ENCODE measurements at places on chromosomes 1 and 21.
A peak's percentile ranks its signal among the peaks of the same experiment; 100 is the strongest.

GRCh38 chr1:222786121-222786520 is 28.7 kb upstream of the DISP1 start:
- DNase-seq: no peak

DNA sequence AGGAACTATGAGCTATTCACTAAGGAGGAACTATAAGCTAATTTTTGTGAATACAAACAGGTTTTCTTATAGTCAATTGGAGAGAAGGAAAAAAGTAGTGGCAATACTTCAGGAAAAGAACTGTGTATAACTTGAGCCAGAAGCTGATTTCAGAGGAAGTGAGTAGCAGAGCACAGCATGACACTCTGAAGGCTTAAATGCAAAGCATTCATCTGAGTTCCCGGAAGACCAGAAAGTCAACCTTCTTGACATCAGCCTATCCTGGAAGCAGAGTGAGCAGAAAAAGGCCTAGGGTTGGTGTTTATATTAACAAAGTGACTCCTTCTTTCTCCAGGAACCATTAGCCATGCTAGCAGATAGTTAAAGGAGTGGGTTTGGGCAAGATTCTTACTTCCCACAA is 545.2 kb downstream of the MRPL39 start:
- no peak for DNase-seq

GRCh38 chr1:25106352-25106751 is 126.0 kb downstream of the SYF2 start:
- DNase-seq: no peak

DNA sequence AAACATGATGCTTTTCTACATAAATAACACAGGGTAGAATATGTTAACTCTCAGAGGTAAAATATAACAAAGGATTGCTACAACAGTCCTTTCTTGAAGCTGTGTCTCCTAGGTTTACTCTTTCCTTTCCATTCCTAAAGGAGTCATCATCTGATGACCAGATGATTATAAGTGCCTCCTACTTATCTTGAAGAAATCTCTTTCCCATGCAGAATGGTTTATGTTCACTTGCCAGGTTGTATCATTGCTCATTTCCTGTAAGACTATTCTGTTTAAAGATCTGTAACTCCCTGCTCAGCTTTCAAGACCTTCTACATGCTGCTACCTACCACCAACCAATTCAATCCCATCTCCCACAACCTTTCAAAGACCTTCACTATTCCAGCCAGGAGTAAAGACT is 51.5 kb upstream of the PTCH2 start:
- no peak for DNase-seq

DNA sequence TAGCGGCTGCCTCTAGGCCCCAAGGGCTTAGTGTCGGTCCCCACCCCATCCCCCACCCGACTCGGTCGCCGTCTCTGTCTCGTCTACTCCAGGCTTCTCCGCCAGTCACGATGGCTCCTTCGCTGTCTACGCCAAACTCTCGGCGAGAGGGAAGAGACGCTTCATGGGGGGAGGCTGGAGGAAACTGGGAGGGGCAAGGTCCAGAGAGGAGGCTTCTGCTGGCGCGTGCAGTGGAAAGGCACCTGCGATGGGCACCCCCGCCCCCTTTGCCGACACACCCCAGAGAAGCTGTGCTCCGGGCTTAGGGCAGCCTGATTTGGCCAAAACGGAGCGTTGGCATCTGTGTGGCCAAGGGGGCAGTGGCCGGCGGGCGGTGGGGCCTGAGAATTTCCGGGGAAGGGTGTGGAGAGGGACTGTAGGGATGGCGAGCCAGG is 1.2 kb upstream of the CSMD2 start:
- DNase-seq: no peak

GRCh38 chr1:44677201-44677766 is 2.8 kb downstream of the ARMH1 start:
- DNase-seq: no peak

- DNase-seq: no peak
These were observed 43.1 kb upstream of the PTPRC start for GRCh38 chr1:198595765-198596164.

DNA sequence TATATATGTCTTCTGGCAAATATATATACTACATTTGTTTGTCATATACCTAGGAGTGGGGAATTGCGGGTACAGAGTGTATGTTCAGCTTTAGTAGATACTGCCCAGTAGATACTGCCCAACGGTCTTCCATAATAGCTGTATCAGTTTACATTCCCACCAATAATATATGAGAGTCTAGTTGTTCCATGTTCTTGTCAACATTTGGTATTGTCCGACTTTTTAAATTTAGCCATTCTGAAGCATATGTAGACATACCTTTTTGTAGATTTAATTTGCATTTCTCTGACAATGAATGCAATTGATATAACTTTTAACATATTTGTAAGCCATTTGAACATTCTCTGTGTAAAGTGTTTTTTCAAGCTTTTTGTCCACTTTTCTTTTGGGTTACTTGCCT is 99.0 kb upstream of the HIVEP3 start:
- DNase-seq: no peak

DNA sequence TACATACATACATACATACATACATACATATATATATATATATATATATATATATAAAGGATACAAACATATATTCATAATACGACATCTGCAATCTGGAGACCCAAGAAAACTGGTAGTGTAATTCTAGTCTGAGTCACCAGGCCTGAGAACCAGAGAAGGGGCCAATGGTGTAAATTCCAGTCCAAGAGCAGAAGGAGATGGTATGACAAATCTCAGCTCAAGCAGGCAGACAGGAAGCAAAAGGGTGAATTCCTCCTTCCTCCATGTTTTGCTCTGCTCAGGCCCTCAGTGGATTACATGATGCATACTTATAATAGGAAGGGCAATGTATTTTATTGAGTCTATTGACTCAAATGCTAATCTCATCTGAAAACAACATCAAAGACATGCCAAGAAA is 1060.4 kb upstream of the TMPRSS15 start:
- no peak for DNase-seq

- no peak for DNase-seq
These were observed 22.3 kb upstream of the OTUD3 start for GRCh38 chr1:19859876-19860275.

DNA sequence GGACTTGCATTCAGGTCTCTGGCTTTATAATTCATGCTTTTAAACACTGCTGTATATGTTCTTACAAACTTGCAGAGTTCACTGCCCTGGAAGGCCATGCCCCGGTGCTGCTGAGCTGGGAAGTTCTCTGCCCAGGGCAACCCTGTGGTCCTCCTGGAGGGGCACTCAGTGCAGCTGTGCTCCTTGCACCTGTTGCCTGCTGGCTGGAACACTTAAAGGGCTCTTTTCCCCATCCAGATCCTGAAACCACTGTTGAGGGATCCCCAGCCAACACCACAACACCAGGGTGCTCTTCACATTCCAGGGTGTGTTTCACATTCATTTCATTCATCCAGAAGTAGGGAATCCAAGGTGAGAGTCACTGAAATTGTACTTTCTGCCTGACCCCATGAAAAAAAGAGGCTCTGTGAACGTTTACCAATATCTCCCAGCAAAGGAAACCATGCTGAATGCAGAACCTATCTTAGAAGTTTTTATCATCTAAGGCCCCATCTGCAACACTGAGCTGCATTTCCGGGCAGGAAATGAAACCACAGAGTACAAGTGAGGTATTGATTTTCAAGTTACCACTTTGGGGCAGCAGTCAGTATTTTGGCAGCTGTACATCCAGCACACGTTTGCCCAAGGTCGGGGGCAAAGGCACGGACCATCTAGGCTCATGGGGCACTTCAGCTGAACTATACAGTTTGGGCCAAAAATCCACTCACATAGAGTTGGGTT is 16.4 kb upstream of the KIAA0040 start:
- DNase-seq: no peak

DNA sequence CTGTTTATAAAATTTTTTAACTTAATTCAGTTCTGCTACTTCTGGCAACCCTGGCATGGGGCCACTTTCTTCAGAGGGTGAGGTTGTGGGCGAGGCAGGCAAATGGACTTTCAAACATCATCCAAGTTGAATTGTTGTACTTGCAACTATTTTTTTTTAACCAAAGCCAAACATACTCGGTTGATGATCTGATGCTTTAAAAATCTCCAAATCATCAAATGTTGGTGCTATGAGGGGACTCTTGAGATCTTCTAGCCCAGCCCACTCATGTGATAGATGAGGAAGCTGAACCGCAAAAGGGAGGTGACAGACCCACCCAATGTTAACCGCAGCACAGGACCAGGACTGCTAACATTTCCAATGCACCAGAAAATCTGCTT is 6.7 kb downstream of the SLC1A7 start:
- DNase-seq: no peak

- DNase-seq: no peak
These were observed 2.8 kb downstream of the CD58 start for GRCh38 chr1:116567790-116568661.

- no peak for DNase-seq
These were observed 1.4 kb downstream of the LHX4 start for GRCh38 chr1:180231506-180231921.

DNA sequence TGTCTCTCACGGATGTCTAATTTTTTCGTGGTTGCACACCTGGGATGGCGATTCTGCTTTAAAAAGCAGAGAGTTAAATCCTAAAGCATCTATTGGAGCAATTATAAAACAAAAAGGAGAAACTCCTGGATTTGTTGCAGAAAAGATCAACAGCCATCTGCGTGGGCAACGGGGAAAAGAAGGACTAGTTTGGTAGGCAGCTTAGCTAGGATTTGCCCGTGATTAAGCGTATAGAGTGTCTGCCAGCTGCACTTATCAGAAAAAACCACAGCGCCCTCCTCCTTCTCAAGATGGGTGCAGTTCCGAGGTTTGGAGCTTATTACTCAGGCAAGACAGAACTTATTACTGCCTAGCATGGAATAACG is 526 bp upstream of the SLC25A24 start:
- DNase-seq: no peak

- DNase-seq: no peak
These were observed 137.4 kb downstream of the PIGK start for GRCh38 chr1:77081834-77082233.

DNA sequence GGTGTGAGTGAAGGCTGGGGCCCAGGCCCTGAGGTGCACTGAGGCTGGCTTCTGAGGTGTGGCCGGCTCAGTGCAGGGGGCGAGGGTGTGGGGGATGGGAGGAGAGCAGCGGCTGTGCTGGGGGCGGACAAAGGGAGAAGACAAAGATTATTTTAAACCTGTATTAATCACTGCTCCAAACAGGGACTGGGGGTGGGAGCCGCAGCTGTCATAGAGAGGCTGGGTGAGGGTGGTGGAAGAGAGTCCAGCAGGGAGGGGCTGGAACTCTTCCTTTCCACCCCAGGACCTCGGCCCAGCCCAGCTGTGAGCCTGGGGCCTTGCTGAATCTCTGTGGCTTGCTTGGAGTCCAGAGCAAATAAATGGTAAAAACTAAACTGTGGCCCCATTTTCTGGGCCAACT is 106.9 kb downstream of the KCND3 start:
- no peak for DNase-seq

GRCh38 chr1:29052941-29053340 is 70.8 kb downstream of the TMEM200B start:
- no peak for DNase-seq

DNA sequence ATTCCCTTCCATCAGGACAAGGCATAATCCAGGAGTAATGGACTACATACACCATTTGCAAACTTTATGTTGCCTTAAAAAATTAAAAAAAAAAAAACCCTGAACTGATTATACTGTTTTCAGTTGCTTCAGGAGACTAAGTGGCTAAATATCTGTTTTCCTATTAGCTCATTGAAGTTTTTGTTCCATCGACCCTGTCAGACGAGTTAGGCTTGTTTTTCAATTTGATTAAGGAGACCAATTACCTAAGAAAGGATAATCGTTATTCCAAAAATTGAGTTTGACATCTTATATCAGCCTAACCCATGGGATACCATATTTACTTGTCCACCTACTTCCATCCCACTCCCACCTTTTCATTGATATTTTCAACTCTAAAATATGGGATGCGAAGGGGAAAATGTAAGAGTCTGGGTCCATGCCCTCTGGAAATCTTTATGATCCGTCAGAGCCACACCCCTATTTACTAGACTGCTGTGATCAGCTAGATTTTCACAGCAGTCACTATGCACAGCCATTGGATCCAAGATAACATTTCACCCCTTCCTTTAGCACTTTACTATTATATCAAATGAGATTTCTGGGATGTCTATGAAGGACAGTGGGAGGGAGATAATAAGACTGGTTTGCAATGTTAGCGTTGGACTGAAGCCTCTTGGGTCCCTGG is 41.0 kb downstream of the IL12RB2 start:
- DNase-seq: no peak

DNA sequence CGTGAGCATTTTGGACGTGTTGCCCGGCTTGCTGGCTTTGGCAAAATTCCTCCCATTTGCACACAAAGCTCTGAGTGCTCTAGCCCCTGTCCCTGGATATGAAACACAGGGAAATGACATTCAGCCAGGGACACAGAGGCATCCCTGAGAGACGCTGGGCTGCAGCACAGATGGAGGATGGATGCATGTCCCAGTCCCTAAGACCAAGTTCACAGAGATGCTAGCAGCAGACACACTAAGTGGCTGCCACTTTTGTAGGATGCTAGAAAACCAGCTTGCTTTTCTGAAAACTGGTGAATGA is 12.5 kb downstream of the ACTRT2 start:
- no peak for DNase-seq

GRCh38 chr1:16998589-16998988 is 13.1 kb downstream of the ATP13A2 start:
- no peak for DNase-seq

DNA sequence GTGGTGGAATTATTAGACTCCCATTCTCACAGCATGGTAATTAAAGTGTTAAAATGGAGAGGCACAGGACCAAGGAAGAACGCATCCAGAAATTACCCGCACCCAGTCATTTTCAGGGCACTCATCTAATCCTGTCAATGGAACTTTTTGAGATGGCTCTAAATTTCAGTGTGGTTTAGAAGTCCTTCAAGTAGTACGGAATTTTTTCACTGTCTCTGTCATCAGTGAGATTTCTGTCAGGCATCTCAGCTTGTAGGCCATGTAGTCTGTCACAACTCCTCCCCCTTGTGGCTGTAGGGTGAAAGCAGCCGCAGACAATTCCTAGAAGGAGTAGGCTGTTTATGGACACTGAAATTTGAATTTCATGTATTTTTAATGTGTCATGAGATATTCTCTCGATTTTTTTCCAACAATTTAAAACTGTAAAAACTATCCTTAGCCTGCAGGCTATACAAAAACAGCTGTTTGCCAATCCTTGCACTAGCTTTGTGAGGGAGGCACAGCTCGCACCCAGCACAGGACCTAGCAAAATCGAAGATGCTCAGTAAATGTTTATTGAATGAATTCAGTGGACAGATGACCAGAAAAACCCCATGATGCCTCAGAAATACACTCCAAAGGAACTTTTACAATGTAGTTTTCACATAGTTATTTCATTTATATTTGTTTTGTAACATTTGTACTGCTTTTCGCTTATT is 6.6 kb upstream of the NUP133 start:
- DNase-seq: peak; percentile 23

GRCh38 chr1:30445449-30445848 is 277.9 kb downstream of the MATN1 start:
- DNase-seq: no peak

- no peak for DNase-seq
These were observed 4.5 kb upstream of the NOS1AP start for GRCh38 chr1:162065016-162065415.

- no peak for DNase-seq
These were observed 9.2 kb downstream of the ZNF692 start for GRCh38 chr1:248849637-248850036.

Data from NCI-H2029 (cell line).